ENCODE measurements at places on chromosomes 5 and 9.
A peak's percentile ranks its signal among the peaks of the same experiment; 100 is the strongest.

GRCh38 chr9:19154135-19154612 is 26.9 kb upstream of the PLIN2 start:
- no peak for DNase-seq

GRCh38 chr9:120715389-120715924 is 1.2 kb upstream of the MEGF9 start:
- peak; percentile 67 for DNase-seq

- DNase-seq, result no peak
Observed at GRCh38 chr5:78377718-78378105, 17.3 kb downstream of the SCAMP1 start.

DNA sequence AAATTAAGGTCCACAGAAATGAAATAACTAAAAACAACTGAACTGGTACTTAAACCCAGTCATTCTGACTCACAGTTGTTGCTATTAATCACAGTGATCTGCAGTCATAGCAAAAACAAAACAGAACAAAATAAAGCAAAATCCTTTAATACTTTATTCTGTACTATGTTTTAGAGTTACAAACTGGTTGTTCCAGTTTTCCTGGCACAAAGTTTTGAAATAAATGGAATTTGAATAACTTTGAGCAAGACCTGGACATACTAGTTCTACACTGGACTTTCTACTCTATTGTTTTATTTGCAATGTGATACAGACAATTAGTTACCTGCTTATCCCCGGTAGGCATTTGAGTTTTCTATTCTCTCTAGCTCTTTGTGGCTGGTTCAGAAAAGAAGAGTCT is 147.9 kb downstream of the DMRT2 start:
- DNase-seq, result peak; percentile 77

GRCh38 chr9:25935188-25935587 is 256.9 kb upstream of the TUSC1 start:
- no peak for DNase-seq

DNA sequence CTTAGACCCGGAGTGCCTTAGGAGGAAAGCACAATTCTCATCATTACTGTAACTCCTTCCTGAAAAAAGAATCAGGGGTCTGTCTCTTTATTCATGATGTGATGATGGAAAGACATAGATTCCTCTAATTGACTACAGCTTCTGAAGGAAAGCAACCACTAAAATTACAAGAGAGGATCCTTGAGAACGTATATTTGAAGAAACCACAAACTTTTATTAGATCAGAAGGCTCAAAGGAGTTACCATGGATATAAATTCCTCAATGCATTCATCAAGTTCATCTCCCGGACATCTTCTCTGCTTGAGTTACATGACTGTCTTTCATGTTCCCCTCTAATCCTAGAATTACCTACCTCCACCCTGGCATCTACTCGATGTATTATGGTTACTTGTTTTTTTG is 104.1 kb upstream of the PAPPA start:
- no peak for DNase-seq

- no peak for DNase-seq
Observed at GRCh38 chr5:102796498-102796897, 41.4 kb downstream of the PAM start.

GRCh38 chr5:96283589-96283988 is 149.5 kb downstream of the PCSK1 start:
- DNase-seq, result no peak

GRCh38 chr5:74963407-74963806 is 89.0 kb downstream of the GCNT4 start:
- no peak for DNase-seq

GRCh38 chr5:134824681-134825080 is 21.1 kb upstream of the C5orf24 start:
- DNase-seq, result no peak

GRCh38 chr5:88092958-88093605 is 175.6 kb downstream of the TMEM161B start:
- DNase-seq, result no peak

GRCh38 chr5:100493996-100494395 is 41.2 kb upstream of the FAM174A start:
- DNase-seq, result no peak

DNA sequence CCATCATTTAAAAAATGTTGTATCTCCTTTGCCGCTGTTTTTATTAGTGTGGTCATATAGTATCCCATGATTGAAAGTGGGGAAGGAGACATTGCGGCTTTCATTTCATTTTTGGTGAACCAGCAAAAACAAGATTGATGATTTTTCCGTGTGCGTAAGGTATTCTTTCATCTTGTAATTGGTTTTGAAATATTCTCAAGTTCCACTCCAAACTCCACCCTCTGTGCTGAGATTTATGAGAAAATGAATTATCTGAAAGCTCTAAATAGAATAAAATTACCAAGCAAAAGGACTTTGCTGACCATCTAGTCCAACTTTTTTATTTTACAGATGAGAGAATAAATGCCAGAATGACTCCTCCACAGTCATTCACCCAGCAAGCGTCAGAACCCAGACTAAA is 103.1 kb upstream of the MPDZ start:
- no peak for DNase-seq

DNA sequence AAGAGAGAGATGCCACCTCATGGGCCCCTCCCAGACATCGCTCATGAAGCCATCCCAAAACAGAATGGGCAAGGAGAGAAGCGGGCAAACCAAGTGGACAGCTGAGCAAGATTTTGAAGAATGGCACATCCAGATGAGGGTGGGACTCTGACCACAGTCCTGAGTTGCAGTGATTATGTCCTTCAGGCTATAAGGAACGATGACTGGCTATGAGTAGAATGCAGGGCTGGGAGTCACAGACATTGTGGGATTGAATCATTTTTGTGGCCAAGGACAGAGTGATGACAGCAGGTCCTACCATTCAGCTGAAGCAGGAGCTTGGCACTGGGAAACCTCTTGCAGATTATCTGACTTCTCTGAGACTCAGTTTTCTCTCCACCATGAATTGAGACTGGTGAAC is 245.7 kb upstream of the SLC30A5 start:
- peak; percentile 2 for DNase-seq

GRCh38 chr5:131250751-131251475 is 12.9 kb upstream of the CDC42SE2 start:
- DNase-seq, result no peak

GRCh38 chr5:10019236-10019635 is 230.5 kb downstream of the ATPSCKMT start:
- no peak for DNase-seq

DNA sequence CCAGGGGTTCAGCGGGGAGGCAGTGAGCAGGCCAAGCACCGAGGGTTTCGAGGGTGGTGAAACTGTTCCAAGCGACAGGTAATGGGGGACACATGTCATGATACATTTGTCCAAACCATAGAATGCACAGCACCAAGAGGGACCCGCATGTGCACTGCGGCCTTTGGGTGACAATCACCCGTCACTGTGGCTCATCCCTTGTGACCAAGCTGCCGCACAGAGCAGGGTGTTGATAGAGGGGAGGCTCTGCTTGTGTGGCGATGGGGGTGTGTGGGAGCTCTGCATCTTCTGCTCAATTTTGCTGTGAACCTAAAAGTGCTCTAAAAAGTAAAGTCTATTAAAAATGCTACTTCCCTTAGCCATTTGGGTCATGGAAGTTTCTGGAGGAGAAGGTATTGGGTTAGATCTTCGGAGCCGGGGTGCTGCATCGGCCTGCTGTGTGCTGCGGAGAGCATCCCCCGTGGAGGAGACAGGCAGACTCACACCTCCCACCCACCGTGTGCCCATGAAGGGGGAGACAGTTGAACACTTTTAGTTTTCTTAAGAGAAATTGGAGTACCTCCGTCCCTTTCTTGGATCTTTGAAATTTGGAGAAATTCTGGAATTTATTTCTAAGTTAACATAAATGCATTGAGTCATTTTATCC is 280.4 kb upstream of the IRX2 start:
- no peak for DNase-seq

DNA sequence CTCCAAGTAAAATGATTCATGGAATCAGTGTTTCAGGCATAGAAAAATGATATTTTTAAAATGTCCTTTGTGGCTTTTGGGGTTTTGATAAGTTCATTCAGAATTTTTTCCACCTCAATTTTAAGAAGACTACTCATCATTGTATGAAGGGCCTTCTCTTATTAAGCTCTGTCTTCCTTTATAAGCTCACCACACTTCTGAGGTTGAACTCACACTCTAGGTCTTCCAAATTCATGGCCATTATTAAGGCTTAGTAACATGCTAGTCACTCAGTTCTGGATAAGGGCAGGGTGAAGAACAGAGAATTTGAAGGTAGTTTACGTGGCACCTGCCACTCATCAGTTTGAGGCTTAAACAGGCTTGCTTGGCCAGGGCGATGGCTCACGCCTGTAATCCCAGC is 4.2 kb downstream of the MELK start:
- DNase-seq, result no peak

GRCh38 chr5:156043351-156043750 is 283.6 kb upstream of the SGCD start:
- no peak for DNase-seq

GRCh38 chr5:177131019-177131320 is 2.6 kb upstream of the NSD1 start:
- no peak for DNase-seq

- DNase-seq, result no peak
Observed at GRCh38 chr9:11805969-11806368, 887.2 kb upstream of the TYRP1 start.

DNA sequence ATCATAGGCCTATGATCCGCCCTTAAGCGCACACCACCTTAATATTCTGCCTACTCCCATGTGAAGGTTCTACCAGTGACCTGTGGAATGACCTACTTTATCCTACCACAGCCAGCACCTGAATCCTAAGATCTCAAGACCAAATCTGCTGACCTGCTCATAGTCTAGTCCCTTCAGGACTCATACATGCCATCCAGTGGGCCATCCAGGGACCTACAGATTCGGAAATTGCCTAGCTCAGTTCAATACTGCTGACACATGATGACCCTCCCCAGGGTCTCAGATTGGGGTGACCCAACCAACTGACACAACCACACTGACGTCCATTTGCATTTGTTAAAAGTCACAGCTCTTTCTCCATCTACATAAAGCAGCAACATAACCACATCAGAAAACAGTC is 443.8 kb upstream of the ST8SIA4 start:
- DNase-seq, result no peak

GRCh38 chr5:173745123-173745522 is 128.7 kb upstream of the BOD1 start:
- no peak for DNase-seq

DNA sequence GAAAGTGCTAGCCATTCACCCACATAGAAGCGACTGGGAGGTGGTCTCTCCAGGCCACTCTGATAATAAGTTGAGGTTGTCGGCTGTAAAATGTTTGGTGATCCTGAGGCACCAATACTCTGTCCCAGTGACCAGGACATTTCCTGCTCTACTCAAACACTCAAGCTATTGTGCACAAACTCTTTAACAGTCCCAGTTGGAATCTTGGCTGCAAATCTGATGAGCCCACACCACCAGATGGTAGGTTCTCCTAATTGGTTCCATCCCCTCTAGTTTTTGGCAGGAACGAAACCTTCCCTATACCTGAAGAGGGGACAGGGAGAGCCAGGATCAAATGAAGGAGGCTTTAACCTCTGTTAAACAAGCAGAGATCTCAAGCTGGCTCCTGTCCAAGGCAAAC is 14.3 kb downstream of the GRIA1 start:
- DNase-seq, result no peak

DNA sequence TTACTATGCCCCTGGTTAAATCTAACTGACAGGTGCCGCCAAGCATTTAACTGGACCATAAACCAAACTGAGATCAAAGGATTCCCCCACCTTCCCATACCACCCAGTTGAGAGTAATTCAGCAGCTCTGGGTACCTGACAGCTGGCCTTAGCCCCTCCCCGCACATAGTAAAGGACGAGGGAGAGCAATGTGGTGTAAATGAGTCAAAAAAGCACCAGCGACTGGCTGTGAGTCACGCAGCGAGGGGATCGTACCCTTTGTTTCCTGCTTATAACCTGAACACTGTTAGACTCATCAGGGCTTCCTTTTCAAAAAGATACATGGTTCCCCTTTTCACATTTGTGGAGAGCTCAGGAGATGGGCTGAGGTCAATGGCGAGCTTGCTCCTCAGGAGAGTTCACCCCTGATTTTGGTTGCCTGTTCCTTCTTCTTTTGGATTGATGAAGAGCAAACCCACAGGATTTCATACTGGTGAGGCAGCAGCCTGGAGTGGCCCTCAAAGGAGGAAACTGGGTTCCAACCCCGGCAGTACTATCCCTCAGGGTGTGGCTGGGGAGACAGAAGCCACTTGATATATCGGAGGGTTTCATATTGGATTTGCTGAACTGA is 71.5 kb downstream of the ANKRD33B start:
- peak; percentile 64 for DNase-seq

- peak; percentile 26 for DNase-seq
Observed at GRCh38 chr5:81425569-81425968, 31.6 kb upstream of the ACOT12 start.

DNA sequence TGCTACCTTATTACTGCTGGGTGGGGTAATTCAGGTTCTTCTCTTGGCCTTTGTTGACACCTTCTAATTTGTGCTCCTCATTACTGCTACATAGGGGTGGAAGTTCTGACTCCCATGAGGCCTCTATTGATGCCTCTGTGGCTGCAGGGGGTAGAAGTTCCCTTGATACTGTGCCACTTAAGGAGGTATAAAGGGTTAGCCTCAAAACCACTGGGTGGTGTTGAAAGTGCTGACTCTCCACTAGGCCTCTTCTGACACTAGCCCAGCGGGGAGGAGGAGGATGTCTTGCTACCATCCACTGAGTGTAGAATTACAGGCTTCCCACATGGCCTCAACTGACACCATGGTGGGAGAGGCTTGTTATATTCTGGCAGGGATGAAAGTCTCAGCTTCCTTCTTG is 36.7 kb upstream of the CCDC112 start:
- no peak for DNase-seq

- DNase-seq, result no peak
Observed at GRCh38 chr5:1429496-1429895, 15.7 kb downstream of the SLC6A3 start.

DNA sequence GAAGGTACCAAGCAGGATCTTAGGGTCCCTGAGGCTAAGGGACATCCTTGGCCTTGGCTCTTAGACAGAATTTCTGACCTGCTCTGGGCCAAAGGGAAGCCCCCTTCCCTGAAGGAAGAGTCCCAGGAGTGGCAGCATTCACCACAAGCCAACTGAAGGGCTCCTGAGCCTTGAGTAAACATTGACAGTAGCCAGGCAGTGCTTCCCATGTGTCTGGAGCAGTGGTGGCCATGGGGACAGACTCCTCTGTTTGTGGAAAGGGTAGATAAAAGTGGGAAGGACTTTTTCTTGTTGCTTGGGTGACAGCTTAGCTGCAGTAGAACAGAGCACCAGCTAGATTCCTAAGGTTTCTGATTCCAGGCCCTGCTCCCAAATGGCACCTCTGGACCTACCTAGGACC is 61.4 kb upstream of the VLDLR start:
- DNase-seq, result no peak

DNA sequence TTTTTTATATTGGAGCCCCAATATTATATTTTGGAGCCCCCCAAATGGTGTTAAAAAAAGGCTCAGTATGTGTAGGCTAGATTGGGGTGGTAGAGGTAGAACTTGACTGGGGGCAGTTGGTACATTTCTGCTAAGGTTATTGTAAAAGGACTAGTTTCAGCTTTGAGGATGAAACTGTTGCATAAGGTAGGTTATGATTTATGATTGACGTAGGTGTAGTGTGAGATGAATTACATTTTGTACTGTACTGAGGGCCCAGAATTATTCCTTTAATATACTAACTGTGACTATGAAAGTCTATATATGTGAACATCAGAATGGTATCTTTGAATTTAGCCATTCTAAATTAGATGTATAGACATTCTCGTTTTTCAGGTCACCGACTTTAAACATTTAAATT is 3.6 kb downstream of the RIC1 start:
- no peak for DNase-seq

- no peak for DNase-seq
Observed at GRCh38 chr5:171790408-171790807, 4.8 kb downstream of the SMIM23 start.
